ENCODE measurements at places on chromosomes 11 and 22.

DNA sequence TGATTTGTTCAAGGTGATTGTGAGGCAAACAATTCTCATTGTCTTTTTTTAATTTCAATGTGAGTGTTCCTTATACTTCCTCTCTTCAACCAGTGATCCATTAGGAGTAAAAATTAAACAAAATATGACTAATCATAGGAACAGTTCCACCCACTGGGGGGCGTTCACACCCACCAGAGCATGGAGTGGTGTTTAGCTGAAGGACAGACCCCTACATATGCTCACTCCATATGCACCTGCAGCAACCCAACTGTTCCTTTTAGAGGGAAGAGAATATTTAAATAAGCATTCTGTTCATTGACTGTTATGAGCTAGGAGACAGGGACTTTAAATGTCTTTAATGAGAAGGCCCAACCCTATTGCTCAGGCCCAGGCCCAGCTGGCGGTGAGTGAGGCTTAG, 78.7 kb upstream of the DRD2 start:
- no peak for DNase-seq

GRCh38 chr22:21104126-21104691, 58.5 kb downstream of the LRRC74B start:
- no peak for DNase-seq

- DNase-seq, result no peak
These were observed 163.1 kb downstream of the LARGE1 start for GRCh38 chr22:33757041-33757801.

DNA sequence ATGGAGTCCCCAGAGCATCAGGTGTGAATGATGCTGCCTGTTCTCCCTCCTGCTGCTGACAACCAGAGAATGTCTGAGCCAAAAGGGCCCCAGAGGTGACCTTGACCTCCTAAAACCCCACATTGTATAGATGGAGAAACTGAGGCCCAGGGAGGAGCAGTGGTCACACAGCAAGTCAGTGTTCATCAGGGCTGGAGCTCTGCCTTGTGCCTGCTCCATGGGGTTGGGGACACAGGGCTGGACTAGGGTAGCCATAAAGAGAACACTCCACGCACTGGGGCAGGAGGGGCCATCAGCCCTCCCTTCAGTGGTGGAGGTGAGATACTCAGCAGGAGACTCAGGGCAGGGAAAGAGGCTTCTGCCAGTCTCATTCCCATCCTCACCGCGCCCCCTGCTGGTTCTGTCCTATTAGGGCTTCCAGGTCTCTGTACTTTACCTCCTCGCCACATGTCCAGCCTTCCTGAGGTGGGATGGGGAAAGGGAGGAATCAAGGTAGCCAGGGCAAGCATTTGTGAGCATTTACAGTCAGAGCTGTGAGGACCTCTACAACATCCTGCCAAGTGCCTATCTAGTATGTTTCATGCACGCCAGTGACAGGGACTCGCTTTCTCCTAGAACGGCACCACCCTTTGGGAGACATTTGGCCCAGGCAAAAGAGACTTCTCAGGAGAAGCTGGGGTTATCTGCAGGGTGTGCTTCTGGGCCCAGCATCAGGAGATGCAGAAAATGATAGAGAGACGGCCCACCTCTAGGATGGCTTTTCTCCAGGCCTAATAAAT, 43.2 kb downstream of the NEU3 start:
- peak; percentile 52 for DNase-seq

DNA sequence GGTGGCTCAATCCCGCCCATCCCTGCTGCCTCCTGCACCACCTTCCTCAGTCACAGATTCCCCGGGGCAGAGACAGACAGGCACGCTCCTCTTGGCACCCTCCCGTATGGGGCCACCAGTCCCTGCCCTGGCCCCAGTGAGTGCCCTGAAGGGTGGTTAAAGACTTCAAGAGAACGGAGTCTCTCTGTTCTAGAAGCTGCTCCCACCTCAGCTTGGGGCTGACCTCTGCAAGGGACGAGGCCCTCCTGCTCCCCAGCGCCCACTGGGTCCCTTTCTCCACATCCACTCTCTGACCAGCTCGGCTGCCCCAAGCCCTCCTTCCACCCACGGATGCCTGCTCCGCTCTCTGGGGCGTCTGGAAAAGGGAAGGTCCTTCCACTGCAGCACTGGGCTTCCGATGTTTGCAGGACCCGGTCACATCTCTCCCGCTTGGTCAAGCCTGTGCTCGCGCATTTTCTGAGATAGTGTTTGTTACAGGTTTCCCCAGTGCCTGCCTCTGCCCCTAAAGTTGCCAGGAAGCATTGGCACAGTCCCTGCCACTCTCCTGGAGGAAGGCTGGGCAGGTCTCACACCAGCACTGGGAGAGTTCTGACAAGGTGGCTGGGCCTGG, 1487.9 kb downstream of the TBC1D22A start:
- DNase-seq, result no peak

- no peak for DNase-seq
These were observed 11.8 kb downstream of the SAMM50 start for GRCh38 chr22:43967069-43967468.

GRCh38 chr11:134288486-134288885, 12.3 kb downstream of the GLB1L3 start:
- DNase-seq, result no peak

DNA sequence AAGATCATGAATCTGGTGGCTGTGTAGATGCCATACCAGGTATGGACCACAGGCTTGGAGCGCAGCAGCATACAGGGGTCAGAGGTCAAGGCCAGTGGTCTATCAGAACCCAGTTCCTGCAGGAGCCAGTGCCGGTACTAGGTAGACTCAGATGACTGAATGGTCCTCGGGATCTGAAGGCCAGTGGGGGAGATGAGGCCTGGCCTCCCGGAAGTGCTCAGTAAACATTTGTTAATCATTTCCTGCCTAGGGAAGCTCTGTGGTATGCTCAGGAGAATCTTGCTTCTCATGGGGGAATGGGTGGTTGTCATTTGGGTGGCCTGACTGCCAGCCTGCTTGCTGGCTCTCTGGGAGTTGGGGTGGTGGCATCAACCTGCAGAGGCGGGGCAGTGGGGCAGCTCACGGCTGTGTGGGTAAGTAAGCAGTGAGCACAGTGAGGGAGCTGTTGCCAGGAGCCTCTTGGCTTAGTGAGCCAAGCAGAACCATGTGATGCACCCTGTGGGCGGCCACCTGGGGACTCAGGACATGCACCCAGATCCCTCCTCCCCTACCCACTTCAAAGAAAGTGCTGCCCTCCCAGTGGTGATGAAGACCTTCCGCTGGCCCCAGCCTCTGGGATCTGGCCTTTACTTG, 33.0 kb downstream of the PTPRJ start:
- peak; percentile 79 for DNase-seq

- no peak for DNase-seq
These were observed 79.9 kb upstream of the SYT13 start for GRCh38 chr11:45365961-45366618.

- DNase-seq, result no peak
These were observed 20.8 kb upstream of the TXNRD2 start for GRCh38 chr22:19962246-19962908.

- DNase-seq, result no peak
These were observed 226.9 kb upstream of the B3GAT1 start for GRCh38 chr11:134638796-134639430.

DNA sequence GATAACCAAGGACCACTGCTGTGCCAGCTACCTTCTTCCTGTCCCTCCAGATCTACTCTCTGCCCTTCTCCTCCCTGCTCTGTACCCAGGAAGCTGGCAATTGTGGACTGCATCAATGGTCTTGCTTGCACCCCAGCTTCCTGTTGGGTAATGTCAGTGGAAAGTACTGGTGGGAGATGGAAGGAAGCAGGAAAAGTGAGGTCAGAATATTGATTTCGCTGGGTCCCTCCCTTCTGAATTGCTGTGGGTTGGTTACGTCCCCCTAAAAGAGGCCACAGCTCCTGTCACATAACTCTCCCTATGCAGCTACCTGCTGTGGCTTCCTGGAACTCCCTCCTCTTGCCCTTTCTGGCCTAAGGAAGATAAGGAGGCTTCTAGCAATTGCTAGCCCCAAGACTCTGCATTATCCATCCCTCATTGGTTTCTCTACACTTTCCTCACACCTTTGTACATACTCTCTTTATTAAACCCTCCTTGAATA, 81.2 kb downstream of the RASSF10 start:
- DNase-seq, result no peak

DNA sequence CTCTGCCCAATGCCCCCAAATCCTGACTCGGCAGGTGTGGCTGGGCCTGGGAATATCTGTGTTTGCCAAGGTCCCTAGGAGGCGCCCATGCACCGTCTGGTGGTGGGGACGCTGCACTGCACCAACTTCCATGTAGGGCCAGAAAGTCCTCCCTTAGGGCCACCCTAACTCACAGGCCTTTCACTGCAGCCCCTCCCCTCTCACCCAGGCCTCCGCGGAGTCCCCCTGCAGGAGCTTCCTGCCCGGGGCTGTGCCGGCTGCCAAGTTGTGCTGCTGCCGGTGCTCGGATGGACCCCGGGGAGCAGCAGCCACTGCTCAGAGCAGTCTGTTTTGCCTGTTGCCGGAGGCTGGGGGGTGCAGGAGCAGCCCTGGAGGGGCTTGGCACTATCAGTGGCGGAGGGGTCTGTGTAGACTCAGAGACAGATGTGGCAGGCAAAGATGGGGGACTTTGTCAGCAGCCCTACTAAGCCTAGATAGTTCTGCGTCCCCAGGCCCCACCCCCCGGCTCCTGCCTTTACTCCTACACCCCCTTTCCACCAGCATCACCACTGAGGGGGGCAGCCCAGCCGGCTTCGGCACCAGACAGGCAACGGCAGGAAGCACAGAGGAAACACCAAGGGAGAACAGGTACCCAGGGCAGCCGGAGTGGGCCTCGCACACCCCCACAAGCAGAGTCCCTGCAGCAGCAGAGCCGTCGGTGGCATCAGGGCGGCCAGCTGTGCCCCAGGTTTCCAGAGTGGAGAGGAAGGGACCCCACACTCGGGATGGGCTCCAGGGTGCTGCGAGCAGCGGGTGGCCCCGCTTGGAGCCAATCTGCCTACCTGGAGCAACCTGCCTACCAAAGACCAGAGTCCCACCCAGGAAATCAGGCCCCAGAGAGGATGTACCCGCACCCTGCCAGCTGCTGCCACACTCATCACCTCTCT, 124.3 kb downstream of the TRIM29 start:
- DNase-seq, result no peak

DNA sequence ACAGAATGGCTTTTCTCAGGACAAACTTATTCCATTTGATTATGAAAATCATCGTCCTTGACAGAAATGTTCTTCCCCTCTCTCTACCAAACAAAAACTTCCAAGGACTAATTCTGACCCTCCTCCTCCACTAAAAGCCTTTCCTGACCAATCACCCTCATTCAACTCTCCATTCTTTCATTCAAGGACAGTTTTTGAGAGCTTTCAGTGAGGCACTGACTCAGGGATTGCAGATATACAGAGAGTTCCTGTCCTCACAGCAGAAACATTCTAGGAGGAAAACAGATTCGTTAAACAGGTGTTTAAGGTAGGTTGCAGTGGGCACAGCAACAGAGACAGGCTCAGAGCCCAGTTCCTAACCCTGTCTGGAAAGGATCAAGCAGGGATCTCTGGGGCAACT, 41.5 kb downstream of the OR4D9 start:
- DNase-seq, result no peak

DNA sequence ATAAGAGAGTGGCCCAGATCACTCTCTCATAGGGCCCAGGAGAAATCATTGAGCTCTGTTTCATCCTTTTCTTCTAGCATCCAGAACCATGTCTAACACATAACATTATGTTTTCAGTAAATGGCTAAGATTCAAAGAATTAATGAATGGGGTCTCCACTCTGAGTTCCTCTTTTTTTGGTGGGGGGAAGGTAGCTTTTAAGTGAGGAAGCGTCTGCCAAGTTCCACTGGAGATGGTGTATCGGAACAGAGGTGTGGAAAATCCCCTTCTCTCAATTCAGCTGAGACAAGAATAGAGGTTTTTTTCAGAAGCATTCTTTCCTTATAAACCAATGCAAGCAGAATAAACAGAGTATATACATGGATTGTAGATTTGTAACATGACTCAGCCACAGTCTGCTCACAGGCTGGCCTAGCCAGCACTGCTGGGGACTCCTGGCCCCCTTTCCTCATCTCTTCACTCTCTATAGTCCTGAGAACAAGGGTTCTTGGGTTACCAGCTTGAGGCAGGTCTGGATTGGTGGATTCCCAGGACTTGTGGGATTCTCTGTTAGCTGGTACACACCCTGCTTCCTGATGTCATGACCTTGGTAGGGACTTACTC, 97.2 kb downstream of the TRAF6 start:
- no peak for DNase-seq

GRCh38 chr11:113781682-113782081, 2.1 kb downstream of the CLDN25 start:
- no peak for DNase-seq

DNA sequence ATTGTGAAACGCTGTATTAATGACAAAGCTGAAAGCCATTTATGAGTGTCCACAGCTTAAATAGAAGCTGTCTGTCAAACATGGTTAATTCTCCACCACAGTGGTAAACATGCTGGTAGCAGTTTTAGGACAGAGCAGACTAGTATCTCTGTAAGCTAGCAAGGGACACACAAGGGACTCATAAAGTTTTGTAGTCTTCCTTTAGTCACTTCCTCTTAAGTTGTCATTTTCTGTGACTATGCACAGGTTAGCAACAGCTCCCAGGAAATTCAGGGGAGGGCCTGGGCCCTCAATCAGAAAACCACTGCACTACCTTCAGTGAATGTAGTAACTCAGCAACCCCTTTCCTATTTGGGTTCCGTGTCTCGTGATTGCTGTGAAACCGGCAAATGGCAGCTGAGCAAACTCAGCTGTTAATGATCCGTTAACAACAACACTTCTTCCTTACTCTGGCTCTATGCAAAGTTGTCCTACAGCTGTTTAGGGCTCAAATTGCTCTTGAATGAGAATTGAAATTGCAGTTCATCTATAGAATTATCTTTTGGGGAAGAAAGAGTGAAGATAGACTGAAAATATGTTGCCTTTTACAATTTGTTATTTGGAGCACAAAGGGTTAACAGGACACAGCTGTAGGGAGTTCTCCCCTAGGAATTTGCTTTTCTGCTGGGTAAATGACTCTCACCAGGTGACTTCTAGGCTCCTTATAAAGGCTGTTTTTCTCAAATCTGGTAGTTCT, at the start of gene MMP26:
Gene MMP26, plus strand, starts transcription at position 731 of the 736 bp plus-strand sequence.
- DNase-seq, result no peak

- no peak for DNase-seq
These were observed 113.1 kb downstream of the RBFOX2 start for GRCh38 chr22:35915477-35916013.

- DNase-seq, result no peak
These were observed 101.9 kb downstream of the WT1 start for GRCh38 chr11:32333320-32333991.

GRCh38 chr11:118081241-118081958, 4.5 kb downstream of the TMPRSS4 start:
- DNase-seq, result no peak

DNA sequence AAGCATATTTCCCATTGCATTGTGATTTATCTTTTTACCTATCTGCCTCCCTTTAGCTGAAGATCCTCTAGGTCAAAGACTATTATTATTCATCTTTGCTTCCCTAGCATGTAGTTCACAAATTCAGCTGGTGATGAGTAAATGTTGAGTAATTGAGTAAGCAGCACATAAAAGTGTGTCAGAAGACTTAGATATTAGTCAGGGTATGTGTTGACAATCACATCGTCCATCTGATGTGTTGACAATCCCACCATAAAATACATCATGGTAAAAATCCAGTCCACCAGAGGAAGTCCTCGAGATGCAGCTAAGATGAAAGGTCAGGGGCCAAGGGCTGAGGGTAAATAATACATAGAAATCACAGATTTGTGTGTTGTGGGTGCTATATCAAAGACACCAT, 22.9 kb upstream of the ABTB2 start:
- DNase-seq, result no peak

- no peak for DNase-seq
These were observed 7.4 kb downstream of the KMT2A start for GRCh38 chr11:118443590-118444218.

GRCh38 chr11:73757598-73757997, 3.3 kb downstream of the RAB6A start:
- no peak for DNase-seq

- no peak for DNase-seq
These were observed 200.6 kb downstream of the DBX1 start for GRCh38 chr11:19959648-19960059.

All from stimulated activated effector memory CD8-positive, alpha-beta T cell treated with anti-CD3 and anti-CD28 coated beads, Interleukin-12 subunit alpha, Interleukin-12 subunit beta, amount 100 ng/mL, for 72 hours (primary cell).